NCI-H2029 (cell line): ENCODE measurements at places on chromosomes 3 and 15.

- DNase-seq: no peak
Measured at GRCh38 chr3:127489357-127489756, 101.2 kb downstream of the TPRA1 start.

DNA sequence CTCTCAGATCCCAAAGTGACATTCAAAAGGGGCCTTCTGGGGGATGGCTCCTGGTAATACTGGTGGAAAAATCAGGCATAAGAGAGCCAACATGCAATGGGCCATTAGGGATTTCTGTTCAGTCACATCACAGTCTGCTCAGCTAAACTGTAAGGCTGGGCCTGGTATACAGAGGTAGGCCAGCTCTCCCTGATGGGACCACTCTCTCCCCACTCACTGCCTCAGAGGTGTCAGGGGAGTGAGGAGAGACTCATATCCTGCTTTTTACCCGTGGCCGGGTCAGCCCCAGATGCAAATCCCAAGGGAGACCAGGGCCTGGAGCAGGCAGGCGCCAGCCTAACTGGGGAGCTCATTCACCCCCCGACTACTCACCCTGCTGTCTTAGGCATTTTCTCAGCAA, 48.1 kb upstream of the TPM1 start:
- DNase-seq: no peak

DNA sequence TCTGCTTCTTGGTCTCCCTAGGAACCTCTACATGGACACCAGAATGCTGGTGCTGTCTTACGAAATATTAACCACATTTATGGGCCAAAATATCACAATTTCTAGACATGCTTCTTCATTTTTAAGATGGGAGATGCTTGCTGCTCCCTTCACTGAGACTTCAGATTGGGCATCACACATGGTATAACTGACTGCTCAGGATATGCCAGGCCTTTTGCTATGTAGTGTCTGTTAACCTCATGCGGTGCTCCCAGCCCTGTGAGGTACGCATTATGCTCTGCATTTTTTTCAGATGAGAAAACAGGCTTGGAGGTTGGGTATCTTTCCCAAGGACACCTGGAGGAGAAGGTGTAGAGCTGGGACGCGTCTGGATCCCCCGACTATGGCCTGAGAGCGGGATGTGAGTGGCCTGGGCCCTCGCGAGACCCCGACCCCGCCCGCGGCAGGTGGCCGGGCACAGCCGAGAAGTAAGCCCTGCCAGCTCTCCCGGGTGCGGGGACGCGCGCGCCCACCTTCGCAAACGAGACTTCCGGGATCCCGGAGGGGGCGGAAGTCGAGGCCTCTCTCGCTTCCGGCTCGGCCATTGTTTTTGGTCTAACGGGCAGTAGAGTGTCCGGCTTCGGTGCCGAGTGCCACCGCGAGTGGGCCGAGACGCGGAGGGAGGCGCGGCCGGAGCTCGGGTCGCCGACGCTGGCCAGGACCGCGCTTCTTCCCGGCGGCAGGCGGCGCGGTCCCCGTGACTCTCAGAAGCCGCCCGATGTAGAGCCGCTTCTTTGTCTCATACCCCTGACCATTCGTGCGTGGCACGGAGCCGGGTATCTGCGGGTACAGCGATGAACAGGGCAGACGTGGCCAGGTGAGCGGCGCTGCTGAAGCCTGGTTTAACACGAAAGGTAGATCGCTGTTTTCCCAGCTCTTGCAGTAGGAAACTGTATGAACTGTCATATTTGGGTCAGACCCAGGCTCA, at the start of gene ZKSCAN7:
Gene ZKSCAN7 (plus strand): TSS at position 568 of the 967 bp plus-strand sequence. CDS start 1,855 bp downstream, outside the sequence.
- DNase-seq: peak; percentile 57

- DNase-seq: no peak
Measured at GRCh38 chr3:123281406-123281805, 79.7 kb downstream of the SEC22A start.

DNA sequence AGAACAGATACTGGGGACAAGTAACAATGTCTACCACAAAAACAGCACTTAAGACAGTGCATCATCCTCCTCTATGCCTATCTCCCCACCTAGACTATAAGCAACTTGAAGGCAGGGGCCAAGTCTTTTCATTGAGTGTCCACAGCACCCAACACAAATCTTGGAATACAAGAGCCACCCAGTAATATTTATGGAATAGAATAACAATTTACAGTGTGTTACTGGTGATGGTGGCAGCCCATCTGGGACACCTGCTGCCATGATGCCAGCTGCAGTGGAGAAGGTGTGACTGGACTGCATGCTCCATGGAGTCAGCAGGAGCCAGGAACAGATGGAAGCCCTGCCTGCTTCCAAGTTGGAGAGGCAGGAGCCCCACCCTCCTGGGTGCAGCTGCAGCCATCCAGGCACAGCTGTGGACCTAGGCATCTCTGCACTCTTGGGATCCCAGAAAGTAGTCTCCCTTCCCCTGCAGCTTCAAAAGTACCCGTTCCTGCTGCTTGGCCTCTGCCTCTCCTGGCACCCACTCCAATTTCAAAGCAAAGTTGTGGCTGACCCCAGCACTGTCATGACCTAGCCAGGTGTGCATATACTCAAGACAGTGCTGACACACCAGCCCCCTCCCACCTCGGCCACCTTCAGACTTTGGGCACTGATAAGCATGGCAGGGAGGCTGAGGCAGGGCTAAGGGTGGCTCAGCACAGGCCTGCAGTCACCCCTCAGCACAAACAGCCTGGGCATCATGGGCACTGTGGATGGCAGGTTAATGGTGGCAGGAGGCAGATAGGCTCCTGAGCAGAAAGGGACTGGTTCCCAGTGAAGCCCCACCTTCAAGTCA, 94.5 kb downstream of the TPRA1 start:
- no peak for DNase-seq

DNA sequence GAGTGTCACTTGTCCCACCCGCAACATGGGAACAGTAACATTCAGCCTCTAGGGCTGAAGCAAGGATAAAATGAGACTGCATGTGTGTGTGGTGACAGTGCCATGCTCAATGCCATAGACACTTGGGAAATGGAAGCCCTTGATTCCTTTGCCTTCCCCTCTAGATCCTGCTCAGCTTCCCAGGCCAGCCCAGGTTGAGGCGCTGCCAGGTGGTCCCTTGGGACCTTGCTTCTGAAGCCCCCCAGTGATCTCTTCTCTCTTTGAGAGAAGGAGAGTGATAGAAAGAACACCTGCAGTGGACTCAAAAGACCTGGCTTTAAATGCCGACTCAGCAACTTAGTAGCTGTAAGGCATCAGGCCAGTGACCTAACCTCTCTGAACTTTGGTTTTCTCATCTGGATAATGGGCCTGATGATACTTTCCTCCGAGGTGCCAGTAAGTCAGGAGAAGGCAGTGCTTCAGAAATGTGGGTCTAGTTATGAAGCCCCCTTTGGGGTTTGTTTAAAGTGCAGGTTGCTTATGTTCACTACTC, 144.5 kb downstream of the RPLP1 start:
- DNase-seq: no peak

GRCh38 chr3:2643606-2644005, 466.6 kb downstream of the IL5RA start:
- DNase-seq: no peak

GRCh38 chr3:178969004-178969700, 102.5 kb downstream of the ZMAT3 start:
- no peak for DNase-seq

DNA sequence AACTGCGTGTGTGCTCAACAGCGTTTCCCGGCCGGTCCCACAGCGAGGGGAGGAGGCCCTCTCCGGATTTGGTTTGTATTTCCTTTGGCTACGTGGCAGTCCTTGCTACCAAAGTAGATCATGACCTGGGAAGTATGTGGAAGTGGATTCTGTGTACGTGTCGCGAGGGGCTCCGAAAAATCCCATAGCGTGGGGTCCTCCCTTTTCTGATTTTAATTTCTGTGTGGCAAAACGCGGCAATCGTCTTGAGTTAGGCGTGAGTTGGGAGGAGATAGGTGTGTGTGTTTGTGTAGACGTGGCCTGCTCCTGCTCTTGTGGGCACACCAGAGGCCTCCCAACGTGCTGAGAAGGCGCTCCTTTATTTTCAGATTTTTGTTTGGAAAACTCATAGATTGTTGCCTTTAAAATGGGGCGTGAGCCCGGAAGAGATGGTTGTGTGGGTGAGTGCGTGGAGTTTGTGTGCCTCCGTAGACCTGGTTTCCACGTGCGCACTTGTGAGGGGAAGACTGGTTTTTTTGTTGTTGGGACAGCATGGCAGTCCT, 1.2 kb downstream of the TRIM71 start:
- no peak for DNase-seq

DNA sequence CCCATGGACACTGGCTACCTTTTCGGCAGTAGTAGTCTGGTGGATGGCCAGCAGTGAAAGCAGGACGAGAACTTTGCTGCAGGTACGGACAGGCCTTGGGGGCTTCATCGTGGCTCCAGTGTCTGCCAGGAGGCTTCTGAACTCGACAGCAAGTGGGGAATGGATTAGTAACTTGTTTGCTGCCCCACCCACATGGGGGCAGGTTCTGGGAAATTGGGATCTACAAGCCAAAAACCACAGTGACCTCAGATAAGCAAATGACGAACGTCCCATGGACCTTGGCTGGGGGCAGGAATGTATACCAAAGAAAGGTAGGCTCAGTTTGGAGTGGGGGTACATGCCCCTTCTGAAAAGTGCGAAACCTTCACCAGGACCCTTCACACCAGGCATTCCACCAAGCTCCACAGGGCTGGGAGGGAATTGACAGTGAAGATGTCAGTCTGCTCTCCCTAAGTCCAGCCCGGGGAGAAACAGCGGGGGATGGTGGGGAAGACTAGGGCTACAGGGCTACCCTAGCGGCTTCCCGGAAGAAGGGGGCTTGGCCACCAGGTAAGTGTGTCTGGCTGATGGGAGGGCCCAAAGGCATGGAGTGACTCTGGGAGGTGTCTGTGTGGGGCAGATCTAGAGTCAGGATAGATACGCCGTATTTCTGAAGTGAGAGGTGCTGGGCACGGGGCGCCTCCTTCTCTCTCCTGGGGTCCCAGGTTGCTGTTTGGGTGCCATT, at the start of gene ITIH4:
Gene ITIH4 (minus strand): TSS at position 138 of the 724 bp plus-strand sequence. CDS start 30 bp downstream, at position 108.
- no peak for DNase-seq

DNA sequence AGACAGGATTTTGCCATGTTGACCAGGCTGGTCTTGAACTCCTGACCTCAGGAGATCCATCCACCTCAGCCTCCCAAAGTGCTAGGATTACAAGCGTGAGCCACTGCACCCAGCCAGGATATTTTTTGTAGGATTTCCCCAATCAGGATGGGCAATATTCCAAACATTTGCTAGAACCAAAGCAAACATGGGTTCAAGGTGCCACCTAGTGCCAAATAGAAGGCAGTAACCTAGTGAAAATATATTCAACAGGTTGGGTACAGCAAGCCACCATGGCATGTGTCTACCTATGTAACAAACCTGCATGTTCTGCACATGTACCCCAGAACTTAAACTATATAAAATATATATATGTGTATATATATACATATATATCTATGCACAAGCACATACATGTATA, 185.9 kb upstream of the CADM2 start:
- peak; percentile 17 for DNase-seq

DNA sequence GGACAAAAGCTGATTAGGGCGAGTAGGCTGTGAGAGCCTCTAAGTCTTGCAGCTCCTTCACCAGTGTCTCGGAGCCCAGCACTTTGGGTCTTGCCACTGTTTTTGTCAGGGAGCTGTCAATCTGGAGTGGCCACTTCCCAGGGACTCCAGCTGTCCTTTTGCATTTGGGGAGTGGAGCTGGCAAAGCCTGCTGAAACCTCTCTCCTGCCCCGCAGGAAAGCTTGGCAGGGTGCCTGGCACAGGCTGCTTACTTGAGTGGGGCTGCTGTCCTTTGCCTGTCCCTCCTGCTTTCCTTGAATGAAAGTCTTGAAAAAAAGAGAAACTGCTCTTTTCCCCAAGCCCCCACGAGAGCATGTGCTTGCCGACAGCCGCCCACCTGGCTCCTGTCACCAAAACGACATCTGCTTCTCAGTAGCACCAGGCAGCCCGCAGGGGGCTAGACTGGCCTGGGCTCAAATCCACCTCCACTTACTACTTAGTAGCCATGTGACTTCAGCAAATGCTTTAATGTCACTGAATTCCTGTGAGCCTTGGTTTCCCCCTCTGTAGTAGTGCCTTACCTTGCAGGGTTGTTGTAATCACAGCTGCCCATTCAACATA, 13.7 kb downstream of the USP13 start:
- peak; percentile 63 for DNase-seq

DNA sequence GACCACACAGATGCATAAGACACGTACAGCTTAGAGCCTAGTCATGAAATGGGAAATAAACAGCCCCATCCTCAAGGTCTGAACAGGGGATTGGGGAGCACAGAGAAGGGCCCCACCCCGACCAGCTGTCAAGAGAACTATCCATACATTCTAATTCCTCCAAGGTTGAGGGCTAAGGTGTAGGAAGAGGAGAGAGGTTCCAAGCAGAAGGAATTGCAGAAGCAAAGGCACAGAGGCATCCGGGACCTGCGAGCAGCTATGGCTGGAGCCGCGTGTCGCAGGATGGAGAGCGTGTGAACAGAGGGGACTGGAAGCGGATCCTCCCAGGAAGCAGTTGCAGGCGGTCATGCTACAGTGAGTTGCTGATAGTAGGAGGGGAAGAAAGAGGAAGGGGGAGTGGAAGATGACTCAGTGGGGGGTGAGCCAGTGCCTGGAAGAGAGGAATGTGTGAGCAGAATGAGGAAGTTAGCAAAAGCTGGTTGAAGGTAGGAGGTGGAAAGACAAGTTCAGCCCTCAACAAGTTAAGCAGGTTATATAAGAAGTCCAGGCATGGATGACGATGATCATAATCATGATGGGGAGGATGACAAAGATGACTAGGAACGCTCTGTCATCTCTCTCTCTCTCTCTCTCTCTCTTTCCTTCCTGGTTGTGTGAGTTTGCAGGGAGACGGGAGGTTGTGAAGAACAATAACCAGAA, 89.7 kb downstream of the LIPC start:
- no peak for DNase-seq

GRCh38 chr3:14241716-14242115, 63.1 kb downstream of the LSM3 start:
- no peak for DNase-seq

DNA sequence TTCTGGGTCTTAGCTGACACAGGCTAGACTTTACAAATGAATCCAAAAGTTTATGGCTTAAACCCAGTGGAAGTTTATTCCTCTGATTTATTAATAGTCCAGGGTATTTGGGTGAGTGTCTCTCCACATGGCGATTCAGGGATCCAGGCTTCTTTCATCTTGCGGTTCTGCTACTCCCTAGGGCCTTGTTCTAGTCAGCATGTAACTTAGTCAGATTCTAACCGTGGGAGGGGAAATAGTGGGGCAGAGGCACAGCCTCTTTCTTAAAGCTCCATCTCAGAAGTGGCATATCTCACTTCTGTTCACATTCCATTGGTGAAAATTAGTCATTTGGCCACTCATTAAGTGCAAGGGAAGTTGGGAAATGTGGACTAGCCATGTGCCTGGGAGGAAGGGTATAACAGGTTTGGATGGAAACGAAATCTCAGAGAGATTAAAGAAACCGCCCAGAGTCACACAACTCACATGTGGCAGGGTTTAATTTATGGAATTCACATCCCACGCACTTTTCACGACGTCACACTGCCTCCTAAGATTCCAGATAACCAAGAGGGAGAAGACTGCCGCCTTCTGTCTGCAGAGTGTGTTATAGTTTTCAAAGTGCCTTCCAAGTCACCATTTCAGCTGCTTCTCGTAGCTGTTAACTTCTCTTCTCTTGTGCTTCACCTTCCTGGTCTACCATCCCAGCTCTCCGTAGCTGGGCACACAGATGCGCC, 11.4 kb upstream of the RASGRF1 start:
- DNase-seq: no peak
